Daoy (cell line): ENCODE measurements at places on chromosomes 4 and X. TPM values are rescaled to one million over a fixed set of nuclear protein-coding genes. Genes with fewer than 3 reads are reported as not detected.

DNA sequence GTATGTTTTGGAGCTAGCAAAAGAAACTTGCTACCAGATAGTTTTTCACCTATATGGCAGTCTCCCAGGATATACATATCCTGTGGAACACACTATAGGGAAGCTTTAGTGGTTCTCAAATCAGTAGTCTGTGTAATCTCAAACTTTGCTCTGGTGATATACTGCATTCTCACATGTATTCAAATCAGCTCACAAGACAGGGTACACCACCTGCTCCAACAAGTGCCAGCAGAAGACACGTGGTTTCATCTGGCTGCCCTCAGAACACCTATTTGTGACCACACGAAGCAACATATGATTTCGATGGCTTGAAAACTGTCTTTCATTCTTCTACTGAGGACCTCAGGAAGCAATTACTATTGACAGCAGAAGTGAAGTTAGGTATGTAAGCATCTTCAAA, 37.7 kb downstream of the BCLAF3 start:
- no peak for DNase-seq

DNA sequence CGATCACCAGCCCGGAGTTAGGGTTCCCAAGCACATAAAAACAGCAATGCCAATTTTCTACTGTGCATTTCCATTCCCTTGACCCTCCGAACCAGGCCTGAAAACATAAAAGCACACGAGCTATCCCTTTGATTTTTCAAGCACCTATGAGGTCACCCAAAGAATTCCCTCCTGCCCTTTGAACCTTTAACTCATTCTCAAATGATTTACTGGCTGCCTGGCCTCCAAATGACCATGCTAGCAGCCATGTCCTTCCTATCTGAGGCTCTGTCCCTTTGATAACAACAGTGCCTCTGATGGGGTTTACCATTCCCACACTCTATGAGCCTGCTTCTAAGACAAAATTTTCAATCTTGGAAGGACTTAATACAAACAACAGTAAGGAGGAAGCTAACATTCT, 15.2 kb downstream of the SHROOM4 start:
- no peak for DNase-seq

GRCh38 chr4:66023061-66023460, 352.8 kb upstream of the EPHA5 start:
- DNase-seq: no peak

DNA sequence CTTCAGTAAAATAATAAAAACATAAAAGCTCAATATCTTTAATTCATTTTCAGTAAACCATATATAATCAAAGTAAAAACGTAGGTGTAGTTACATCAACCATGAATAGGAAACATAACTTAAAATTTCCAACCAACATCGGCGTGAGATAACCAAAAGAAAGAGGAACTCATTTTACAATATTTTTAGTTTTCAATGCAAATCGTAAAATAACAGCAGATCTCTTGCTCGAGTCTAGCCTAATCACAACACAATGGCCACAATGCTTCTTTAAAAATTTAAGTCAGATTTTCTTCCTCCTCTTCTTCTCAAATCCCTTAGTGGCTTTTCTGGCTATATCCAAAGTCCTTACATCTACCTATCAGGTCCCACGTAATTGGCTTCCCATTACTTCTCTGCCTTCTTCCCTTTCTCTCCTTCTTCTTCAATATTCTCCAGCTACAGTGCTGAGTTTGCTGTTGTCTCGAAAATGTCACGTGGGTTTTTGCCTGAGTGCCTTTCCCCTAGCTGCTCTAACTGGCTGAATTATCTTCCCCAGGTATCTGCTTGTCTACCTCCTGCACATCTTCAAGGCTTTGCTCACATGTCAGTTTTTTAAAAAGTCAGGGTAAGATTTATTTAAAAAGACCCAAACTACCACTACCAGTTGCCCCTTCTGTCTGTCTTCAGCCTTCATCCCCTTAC, 90.9 kb upstream of the BANK1 start:
- DNase-seq: no peak

- no peak for DNase-seq
Measured at GRCh38 chr4:80926446-80926845, 104.1 kb upstream of the BMP3 start.

DNA sequence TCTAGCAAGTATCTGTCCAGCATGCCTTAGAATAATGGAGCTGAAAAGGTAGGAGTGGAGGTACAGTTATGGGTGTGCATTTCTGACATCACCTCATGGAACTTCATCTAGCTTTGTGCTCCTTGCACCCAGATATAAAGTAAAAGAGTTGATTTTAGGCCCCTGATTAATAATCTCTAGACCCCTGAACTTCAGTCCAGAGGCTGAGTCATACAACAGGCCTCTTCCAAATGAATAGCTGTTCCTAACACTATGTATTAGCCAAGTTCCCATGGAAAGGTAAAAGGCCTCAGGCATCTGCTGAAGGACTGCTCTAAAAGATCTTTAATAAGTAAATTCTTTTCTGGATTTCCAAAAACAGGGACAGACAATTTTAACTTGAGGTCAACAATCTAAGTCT, 16.2 kb downstream of the TBC1D9 start:
- no peak for DNase-seq

DNA sequence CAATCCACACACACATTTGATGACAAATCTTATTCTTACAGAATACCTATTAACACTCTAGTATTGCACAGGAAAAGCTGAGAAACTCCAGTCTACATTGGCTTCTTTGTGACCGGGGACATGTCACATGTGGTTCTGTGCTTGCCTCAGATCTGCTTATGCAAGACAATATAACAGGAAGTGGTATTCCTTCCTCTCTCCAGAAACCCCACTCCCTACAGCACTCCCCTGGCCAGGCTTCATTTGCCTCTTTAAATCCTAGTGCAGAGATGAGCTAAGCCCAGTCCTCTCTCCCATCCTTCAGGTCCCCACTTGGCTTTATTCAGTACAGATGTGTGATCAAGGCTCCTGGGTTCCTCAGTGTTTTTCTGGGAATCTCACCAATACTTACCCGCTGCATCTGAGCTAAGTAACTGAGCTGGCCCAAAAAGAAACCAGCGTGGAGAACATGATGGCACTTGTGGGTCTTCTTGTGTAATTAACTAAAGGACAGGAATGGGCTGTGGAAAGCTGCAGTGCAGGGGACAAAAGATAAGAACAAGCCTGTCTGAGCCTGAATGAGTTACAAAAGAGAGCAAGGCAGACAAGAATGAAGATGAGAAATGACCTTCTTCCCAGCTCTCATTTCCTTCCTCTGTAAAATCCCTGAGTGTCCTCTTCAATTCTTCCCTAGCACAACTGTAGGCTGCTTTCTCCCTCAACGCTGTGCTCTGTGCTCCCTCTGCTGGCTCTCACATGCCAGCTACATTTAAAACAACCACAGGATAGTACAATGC, 105.6 kb downstream of the HNRNPD start:
- DNase-seq: peak; percentile 45

GRCh38 chr4:3683744-3684421, 82.3 kb upstream of the ADRA2C start:
- no peak for DNase-seq

GRCh38 chrX:115940888-115941332, 229.6 kb upstream of the AGTR2 start:
- peak; percentile 77 for DNase-seq

GRCh38 chrX:153665726-153666306, 7.8 kb downstream of the PNCK start:
- DNase-seq: no peak

GRCh38 chrX:44433556-44433955, 90.1 kb upstream of the EFHC2 start:
- DNase-seq: no peak

- no peak for DNase-seq
Measured at GRCh38 chrX:29922607-29923006, 292.8 kb upstream of the MAGEB2 start.

The TMPRSS11F gene
- total RNA-seq: 0.51 and 0.69 TPM in 2 replicates

The ZNF185 gene
- 3.6 and 4.0 TPM in 2 replicates for total RNA-seq

The GAGE12D gene
- total RNA-seq: not detected in 2 replicates

The TREX2 gene
- 1.3 TPM in 1 of 2 replicates, not detected in the other for total RNA-seq
